Left forelimb (tissue), 1 donor: ENCODE measurements at places on chromosomes 7 and 10.
A peak's percentile ranks its signal among the peaks of the same experiment; 100 is the strongest.

GRCh38 chr7:100011516-100011915 is 3.9 kb upstream of the ZKSCAN1 start:
- DNase-seq = no peak

- DNase-seq = no peak
Measured at GRCh38 chr10:92387289-92387940, 96.4 kb downstream of the MARCHF5 start.

- DNase-seq = no peak
Measured at GRCh38 chr7:69412331-69413146, 185.7 kb upstream of the AUTS2 start.

DNA sequence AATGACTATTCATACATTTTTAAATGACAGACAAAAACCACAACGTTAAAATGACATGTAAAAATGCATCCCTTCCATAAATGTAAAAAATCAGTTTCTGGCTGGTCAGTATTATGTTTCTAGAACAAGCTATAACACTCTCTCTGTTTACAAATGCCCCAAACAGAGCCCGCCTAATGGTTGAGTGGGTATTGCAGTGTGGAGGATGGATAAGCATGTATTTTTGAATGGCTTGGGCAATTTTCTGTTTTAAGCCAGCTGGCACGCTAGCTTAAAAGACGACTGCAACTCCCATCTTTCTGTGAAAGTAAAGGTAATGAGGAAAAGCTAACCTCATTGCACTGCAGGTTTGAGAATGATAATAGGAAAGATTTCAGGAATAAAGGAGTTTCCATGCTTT is 430.7 kb downstream of the PARD3 start:
- no peak for DNase-seq

GRCh38 chr10:11913079-11913641 is 90.0 kb downstream of the PROSER2 start:
- no peak for DNase-seq

DNA sequence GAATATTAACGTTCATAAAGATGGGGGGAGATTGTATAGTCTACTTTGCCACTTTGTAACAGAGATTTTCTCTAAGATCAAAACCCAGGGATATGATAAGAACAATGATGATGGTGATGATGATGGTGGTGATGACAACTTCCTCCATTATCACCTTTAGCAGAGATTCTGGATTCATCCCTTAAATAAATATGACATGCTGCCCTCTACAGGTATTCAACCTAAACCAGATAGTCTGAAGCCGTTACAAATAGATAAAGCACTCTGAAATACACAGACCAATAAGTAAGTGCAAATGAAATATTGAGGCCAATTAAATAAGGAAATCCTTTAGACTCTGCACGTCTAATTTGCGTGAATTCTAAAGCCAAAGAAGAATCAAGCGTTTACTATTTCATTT is 211.5 kb downstream of the CREB5 start:
- DNase-seq = no peak

GRCh38 chr10:113153493-113154102 is 203.6 kb downstream of the TCF7L2 start:
- no peak for DNase-seq

DNA sequence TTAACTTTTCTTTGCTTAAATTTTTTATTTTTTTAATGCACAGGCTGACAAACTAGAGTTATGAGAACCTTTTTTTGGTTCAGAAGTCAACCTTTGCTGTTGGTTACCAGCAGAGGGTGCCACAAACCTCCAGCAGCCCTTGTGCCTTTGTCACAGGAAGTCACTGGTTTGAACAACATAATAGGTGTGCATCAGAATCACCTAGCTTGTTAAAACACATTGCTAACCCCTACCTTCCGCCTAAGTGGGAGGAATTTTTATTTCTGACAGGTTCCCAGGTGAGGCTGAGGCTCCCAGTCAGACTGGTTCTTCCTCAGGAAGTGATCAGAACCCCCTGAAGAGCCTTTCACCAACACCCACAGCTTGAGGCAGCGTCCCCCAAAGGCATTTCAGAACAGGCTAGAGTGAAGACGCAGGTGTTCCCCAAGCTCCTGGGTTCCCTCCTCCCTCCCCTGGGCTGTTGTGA is 22.6 kb upstream of the VDAC2 start:
- peak; percentile 17 for DNase-seq

- peak; percentile 78 for DNase-seq
Measured at GRCh38 chr10:110209454-110209925, 2.1 kb downstream of the MXI1 start.

- DNase-seq = no peak
Measured at GRCh38 chr7:47149208-47149839, 432.6 kb downstream of the TNS3 start.

DNA sequence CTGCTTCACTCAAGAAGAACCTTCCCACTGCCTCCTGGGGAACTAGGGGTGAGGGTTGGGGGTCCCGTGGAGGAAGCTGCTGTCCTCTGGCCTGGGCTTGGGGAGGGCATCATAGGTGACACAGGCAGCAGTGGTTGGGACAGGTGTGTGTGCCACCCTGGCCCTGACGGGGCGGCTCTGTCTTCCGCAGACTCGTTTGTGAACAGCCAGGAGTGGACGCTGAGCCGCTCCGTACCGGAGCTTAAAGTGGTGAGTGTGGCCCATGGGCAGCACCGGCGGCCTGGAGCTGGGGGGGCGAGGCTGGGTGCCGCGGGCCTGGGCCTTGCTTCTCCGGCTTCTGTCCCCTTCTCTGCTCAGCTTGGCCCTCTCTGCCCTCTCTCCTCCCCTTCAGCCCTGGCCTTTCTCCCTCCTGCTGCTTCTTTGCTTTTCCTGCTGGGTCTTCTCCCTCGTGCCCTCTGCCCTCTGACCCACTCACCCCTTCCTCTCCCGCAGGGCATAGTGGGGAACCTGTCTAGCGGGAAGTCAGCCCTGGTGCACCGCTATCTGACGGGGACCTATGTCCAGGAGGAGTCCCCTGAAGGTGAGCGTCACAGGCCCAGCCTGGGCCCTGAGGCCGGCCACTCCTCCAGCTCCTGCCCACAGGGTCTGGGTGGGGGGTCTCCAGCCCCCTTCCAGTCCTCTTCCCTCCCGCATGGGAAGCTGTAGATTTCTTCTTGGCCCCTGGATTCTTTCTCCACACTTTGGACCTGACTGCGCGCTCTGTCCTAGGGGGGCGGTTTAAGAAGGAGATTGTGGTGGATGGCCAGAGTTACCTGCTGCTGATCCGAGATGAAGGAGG is 30.5 kb downstream of the AGAP3 start:
- DNase-seq = no peak
